ENCODE measurements at places on chromosomes 12 and 14.

- DNase-seq: no peak
These were observed at the start of gene SERPINA5 for GRCh38 chr14:94581127-94581999. SERPINA5 (plus strand) TSS chr14:94581426; CDS start chr14:94587363, 5,937 bp downstream.

- DNase-seq: no peak
These were observed 143.3 kb downstream of the APAF1 start for GRCh38 chr12:98788396-98788795.

DNA sequence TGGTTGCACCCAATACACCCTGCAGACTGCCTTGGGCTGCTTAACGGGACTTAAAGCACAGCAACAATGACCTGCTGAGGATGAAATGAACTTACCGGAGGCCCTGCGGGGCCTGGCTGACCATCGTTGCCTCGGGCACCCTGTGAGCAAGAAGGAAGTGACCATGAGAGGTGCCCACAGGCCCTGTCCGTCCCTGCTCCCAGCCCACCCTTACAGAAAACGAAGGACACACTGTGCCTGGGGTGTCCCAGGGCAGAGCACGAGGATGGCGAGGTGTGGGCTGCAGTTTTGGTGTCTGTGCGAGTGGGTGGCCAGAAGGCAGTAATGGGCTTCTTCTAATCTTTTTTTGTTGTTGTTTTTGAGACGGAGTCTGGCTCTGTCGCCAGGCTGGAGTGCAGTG is 14.6 kb downstream of the COL2A1 start:
- no peak for DNase-seq

- peak; percentile 33 for DNase-seq
These were observed 57.5 kb downstream of the ARHGAP5 start for GRCh38 chr14:32134448-32135097.

DNA sequence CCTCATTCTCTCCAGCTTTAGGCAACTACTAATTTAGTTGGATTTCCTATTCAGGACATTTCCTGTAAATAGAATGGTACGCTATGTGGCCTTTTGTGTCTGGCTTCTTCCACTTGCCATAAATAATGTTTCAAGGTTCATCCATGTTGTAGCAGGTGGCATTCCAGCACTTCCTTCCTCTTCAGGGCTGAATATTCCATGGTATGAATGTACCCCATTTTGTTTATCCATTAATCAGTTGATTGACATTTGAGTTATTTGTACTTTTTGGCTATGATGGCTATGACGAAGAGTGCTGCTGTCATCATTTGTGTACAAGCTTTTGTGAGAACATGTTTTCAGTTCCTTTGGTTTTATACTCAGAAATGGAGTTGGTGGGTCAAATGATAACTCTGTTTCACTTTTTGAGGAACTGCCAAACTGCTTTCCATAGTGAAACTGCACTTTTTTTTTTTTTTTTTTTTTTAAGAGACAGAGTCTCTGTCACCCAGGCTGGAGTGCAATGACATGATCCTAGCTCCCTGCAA is 6.5 kb upstream of the CDK2AP1 start:
- DNase-seq: no peak

DNA sequence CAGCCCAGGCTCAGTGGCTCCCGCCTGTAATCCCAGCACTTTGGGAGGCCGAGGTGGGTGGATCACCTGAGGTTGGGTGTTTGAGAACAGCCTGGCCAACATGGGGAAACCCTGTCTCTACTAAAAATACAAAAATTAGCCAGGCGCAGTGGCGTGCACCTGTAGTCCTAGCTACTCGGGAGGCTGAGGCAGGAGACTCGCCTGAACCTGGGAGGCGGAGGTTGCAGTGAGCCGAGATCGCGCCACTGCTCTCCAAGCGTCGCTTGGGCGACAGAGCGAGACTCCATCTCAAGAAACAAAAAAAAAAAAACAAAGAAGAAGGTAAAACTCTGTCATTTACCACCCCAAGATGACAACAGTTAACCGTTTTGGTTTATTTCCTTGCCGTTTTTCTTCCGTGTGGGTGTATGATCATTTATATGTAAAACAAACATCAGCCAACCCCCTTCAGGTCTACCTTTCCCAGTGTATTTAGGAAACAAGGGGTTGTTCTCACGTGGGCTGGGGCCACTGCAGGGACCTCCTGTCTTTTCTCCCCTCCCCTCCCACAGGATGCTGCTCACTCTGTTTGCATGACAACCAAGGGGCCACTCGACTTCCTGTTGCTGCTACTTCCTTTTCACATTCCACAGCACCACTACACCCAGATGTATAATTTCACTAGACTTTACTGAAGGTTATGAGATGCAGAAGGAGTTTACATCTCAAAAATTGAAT is 13.6 kb downstream of the TTC9 start:
- no peak for DNase-seq

DNA sequence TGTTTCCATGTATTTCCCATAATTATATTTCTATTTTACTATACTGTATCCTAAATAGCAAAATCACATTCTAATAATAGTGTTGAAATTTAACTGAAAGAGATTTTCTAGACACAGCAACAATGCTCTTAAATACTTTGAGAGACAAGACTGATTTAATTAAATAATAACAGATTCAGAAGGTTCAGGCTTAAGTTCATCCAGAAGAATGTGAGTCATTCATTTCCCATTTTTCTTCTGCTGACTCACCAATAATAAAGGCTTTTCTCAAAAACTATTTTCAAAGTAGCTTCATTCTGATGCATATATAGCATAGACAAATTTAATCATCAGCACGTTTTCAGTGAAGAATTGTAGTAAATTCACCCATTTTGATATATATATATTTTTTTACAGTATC is 481.4 kb downstream of the MDGA2 start:
- no peak for DNase-seq

DNA sequence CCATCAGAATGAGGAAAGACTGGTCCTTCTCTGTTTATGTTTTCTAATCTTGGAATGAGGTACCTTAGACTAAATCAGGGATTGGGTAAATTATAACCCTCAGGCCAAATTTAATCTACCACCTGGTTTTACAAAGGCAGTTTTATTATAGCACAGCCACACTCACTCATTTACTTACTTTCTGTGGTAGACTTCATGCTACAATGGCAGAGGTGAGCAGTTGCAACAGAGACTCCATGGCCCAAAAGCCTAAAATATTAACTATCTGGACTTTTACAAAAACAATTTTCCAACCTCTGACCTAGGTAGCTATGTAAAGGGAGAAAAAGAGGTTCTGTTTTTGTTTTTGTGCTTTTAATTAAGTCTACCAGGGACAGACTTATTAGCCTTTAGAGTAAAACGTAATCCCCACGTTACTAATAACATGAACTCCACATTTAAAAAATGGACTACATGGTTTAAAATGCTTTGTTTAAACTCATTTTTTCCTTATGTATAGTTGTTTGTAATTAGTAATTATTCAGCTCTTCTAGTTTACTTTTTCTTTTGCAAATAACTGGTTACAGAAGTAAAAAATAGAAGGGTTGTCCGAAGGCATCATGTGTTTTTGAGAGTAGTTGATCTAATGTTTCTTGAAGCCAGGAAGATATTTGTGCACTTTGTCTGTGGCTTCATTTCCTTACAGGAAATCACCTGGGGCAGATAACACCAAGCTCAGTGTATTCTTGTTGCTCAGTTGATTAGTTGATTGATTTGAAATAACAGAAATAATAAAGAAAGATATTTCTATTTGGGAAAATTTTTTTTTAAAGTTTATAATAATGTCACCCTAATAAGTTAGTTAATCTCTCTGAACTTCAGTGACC is 57.6 kb upstream of the ATP2B1 start:
- no peak for DNase-seq

DNA sequence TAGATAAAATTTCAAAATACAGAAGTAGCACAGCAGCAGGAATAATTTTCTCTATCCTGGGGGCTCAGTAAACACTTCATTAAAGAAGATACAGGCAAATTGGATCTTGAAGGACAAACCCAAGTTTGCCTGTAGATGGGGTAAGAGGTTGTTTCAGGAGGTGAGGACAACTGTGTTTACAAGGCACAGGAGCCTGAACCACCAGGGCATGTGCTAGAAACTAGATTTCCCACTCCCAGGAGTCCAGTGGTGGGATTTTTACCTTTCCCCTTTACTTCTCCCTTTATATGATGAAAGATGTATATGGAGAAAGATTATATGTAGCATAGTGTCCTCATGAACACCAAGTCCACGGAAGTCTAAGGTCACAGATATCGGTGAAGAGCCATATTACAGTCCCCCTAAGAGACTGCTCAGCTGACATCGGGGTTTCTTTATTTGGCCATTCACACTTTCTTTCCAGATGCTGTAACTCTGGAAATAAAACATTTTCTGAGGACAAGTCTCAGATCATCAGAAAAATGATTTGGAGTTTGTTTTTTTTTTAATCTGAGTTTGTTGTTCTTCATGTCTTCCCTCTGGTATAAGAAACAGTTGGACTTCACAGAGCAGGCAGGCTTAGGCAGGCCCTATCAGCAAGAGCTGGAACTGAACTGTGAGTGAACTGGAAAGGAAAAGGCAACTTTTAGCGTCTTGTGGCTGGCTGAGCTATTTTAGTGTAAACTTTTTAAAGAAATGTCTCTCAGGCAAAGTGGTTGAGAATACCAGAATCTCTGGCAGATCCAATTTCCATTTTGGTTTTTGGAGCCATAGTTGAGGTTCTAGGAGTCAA is 8.0 kb upstream of the EVL start:
- DNase-seq: no peak

DNA sequence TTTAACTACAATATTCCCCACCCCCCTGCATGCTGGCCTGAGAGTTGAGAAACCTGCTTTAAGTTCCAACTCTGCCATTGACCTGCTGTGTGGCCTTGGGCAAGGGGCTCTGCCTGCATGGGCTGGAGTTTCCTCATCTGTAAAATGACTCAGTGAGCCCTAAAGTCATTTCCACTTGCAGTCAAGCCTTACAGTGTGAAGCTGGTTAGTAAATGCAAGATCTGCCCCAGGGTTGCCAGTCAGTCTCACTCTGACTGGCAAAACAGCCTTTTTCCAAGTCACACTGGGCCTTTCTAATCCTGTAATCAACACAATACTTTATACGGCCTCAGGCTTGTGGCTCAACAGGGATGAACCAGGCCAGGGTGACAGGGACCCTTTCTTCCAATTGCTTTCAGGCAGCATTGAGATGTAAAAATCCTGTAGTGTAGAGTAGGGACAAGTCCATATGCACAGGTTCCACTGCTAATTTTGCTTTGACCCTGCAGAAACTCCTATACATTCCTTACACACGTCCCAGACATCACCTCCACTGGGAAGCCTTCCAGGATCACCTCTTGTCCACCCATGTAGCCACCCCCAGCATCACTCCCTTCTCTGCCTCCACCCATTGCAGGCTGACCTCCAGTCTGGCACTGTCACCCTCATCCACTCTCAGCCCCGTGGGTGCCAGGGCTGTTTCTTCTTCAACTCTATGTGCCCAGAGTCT is 42.6 kb upstream of the PRIMA1 start:
- no peak for DNase-seq

GRCh38 chr14:56002876-56003625 is 115.2 kb upstream of the PELI2 start:
- no peak for DNase-seq

DNA sequence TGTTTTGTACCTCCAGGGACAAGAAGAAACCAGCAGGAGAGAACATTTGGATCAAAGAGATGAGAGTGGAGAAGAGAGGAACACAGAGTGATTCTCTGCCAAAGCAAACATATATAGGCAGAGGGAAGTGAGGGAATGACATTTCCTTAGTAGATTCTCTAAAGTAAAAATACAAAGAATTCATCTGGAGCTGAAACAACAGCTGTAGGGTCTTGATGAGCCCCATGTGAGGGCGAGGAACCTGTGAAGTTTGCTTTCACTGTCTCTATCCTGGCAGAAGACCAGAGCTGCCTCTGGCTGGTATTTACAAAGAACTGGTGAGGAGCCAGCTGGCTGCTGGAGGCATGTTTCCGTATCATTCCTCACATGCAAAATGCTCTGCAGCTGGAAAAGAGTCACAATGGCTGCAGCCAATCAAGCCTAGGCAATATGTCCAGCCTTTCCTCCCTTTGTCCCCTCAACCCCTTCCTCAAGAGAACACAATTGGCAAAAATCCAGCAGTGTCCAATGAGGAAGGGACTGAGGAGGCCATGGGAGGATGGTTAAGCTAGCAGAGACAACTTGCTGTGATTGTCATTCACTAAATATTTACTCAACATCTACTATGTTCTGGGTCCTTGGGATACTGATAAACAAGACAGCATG is 122.5 kb downstream of the PHLDA1 start:
- DNase-seq: peak; percentile 60

DNA sequence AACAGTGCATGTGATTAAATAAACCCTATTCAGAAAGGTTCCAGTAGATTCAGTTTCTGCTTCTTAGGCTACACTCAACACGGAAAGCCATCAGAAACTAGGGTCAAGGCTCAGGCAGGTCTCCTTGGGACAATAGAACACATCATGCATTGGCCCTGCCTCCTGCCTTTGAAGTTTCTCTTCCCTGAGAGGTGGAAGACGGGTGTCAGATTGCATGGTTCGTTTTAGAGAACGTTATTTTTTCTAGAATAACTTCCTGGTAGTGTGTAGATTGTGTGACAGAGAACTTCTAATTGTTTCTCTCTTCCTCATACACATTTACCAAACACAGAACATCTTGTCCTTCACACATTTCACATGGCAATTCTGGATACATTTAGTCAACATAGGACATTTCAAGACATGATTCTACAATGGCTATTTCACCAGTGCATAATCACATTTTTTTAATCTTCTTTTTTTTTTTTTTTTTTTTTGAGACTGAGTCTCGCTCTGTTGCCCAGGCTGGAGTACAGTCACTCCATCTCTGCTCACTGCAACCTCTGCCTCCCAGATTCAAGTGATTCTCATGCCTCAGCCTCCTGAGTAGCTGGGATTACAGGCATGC is 106.6 kb upstream of the AMN1 start:
- no peak for DNase-seq

DNA sequence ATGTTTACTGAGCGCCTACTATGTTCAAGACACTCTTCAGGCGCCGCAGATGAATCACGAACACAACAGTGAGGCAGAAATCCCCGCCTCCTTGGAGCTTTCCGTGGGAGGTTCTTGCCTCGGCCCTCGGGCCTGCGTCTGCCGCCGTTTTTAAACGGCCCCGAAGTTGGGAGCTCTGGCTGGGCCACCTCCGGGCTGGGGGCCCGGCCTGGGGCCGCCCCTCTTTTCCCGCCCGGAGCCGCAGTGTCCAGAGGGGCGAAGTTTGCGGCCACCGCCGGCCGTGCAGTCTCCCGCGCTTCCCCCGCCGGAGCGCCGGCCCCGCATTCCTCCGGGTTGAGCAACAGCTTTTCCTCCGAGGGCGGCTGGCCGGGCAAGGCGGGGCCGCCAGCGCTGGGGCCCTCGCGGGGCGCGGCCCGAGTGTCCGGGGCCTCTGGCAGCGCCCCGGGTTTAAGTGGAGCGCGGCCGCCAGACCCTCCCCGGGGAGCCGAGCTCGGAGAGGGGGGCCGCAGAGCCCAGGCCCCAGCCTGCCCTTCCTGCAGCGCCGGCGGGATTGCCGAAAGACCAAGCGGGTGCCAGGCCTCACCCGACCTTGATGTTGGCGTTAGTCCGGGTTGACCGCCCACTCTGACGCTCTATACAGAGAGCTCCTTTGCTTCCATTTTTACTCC is 18.7 kb upstream of the CTDSP2 start:
- DNase-seq: no peak

- DNase-seq: no peak
These were observed 1.1 kb downstream of the EML1 start for GRCh38 chr14:99794151-99794780.
